ENCODE measurements at places on chromosomes 3 and 15.

- peak within 1 kb of the TSS; percentile 12 for H3K27ac ChIP-seq
- H3K36me3 ChIP-seq = peaks cover 4% of the 10 kb centered on the region
- peaks cover 8% of the 10 kb centered on the region for H3K27me3 ChIP-seq
- peak within 1 kb of the TSS; percentile 93 for H3K4me3 ChIP-seq
- peaks cover 7% of the 10 kb centered on the region for H3K4me1 ChIP-seq
These were observed at the start of gene DOCK3 for GRCh38 chr3:50674349-50675178. TSS of gene DOCK3 (plus strand) at chr3:50674927. CDS start at chr3:50675264, 337 bp downstream.

- no peak overlapping the region for H3K4me3 ChIP-seq
- no peaks in the 10 kb centered on the region for H3K36me3 ChIP-seq
- H3K27ac ChIP-seq = no peak overlapping the region
- H3K4me1 ChIP-seq = peaks cover 5% of the 10 kb centered on the region
These were observed 36.4 kb downstream of the FAM3D start for GRCh38 chr3:58630076-58630709.

DNA sequence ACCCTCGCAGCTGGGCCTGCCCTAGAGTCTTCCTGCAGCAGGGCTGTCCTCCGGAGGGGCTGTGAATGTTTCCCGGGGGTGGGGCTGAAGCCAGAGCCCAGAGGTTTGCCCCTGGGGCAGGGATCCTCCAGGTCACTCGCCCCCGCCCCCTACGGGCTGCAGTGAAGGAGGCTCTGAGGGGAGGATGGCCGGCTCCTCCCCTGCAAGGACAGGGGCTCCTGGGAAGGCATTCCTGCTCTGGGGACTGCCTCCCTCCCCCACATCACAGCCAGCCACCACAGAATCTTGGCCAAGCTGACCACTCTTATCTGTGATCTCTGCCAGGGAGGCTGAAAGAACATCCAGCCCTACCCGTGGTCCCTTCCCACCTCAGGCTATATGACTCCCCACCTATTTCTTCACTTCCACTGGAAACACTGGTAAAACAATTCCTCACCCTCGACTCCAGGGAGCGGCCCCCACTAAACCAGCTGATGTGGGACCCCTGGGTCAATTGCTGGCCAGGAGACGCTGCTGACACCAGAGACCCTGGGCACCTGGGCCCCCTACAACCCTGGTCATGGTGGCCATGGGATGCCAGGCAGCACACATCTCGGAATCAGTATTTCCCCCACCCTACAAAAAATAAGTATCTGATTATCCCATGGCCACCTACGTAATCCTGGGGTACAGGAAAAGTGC, 66.0 kb downstream of the HMCES start:
- H3K27me3 ChIP-seq = peaks cover 7% of the 10 kb centered on the region
- no peak overlapping the region for H3K4me3 ChIP-seq
- H3K27ac ChIP-seq = no peak overlapping the region
- peaks cover 10% of the 10 kb centered on the region for H3K4me1 ChIP-seq
- peak; percentile 29 for DNase-seq

DNA sequence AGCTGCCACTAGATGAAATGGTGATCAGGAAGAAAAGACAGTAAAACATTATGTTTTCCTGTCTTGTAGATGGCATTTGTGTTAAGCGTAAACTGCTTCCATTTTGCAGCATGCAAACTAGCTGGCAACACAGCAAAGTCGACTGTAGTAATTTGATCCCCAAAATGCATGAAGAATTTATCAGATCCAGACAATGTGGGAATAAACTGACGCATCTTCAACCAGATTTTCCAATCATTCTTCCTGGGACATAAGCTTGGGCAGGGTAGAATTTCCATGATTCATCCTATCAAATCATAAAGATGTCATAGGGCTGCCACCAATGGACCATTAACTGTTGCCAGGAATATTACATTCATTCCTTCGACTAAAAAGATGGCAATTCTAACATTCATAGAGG, 260.3 kb downstream of the ERC2 start:
- no peaks in the 10 kb centered on the region for H3K4me1 ChIP-seq
- no peaks in the 10 kb centered on the region for H3K27me3 ChIP-seq
- peaks cover 11% of the 10 kb centered on the region for H3K36me3 ChIP-seq
- no peak for DNase-seq

DNA sequence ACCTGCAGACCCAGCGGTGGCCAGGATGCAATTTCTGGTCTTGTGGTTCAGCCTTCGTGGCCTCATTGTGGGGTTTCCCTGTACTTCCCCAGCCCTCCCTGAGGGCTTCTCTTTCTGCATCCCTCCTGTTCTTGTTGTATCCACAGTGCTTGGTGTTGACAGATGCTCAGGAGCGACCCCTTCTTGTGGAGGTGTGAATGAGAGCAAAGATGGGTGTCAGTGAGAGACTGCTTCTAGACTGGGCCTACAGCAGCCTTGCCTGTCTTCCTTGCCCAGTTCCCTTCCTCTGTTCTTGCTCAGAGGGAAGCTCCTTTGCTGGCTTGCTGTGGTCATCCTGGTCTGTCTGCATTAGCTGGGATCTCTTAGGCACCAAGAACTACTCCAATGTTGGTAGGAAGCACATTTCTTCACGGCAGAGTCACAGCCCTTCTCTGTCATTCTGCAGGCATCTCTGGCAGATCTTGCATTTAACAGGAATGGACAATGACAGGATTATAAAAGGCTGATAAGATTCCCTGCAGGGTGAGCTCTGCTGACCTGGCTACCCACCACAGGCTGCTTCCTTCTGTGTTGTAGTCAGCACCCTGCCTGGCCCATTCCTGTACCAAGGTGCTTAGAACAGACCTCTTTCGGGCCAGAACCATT, 317.8 kb upstream of the C2CD4B start:
- no peak overlapping the region for H3K4me3 ChIP-seq
- peak; percentile 27 for DNase-seq
- peaks cover 3% of the 10 kb centered on the region for H3K27me3 ChIP-seq
- peaks cover 8% of the 10 kb centered on the region for H3K36me3 ChIP-seq

DNA sequence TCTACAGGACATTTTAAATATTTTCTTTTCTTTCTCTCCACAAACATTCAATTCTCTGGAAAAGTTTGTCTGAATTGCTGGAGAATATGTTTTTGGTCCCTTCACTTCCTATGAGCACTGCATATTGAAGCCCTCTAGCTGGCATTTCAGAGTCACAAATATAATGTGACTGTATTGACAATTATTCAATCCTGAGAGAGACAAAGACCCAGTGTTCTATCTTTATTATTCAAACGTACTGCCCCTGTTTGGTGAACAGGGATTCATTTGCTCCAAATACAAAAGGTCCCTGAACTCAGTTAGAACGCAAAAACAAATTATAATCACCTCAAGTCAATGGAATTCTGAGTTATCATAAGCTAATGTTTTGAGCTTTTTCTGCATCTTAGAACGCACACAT, 173.1 kb upstream of the CDIN1 start:
- H3K27me3 ChIP-seq = peaks cover 1% of the 10 kb centered on the region
- no peak overlapping the region for H3K27ac ChIP-seq
- no peak overlapping the region for H3K4me3 ChIP-seq
- no peak for DNase-seq

- H3K4me3 ChIP-seq = peak overlapping the region; percentile 78
- peaks cover 2% of the 10 kb centered on the region for H3K27me3 ChIP-seq
- H3K36me3 ChIP-seq = peaks cover 5% of the 10 kb centered on the region
- DNase-seq = peak; percentile 76
- peak overlapping the region; percentile 22 for H3K27ac ChIP-seq
These were observed 33.9 kb downstream of the GRK7 start for GRCh38 chr3:141796889-141797781.

GRCh38 chr3:64380546-64380945, 155.3 kb upstream of the PRICKLE2 start:
- H3K36me3 ChIP-seq = peaks cover 8% of the 10 kb centered on the region
- peaks cover 1% of the 10 kb centered on the region for H3K27me3 ChIP-seq

- no peak overlapping the region for H3K4me3 ChIP-seq
- H3K36me3 ChIP-seq = no peaks in the 10 kb centered on the region
- peaks cover 19% of the 10 kb centered on the region for H3K4me1 ChIP-seq
These were observed 170.3 kb downstream of the CHDH start for GRCh38 chr3:53675942-53676341.

DNA sequence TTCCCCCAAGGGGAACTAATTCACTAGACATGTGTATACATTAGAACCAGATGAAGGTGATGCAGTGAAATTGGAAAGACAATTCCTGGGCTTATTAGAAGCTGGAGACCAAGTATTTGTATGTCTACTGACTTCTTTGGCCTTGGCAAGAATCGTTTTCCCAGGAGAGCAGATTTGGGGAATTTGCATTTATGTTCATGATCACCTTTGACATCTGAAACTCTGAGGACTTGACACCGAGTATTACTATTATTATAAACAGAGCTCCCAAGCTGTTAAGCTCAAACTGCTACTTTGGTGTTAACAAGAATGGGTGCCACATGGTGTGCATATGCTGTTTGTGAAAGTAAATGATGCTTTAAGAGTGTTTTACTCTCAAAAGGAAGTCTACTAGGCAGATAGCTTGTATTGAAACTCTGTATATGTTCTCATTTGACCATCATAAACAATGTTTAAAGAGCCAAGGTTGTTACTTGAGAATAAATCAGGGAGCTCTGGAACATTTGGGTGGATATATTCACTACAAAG, 519.8 kb upstream of the GOLIM4 start:
- H3K27ac ChIP-seq = peak overlapping the region; percentile 81
- no peaks in the 10 kb centered on the region for H3K36me3 ChIP-seq
- peak overlapping the region; percentile 40 for H3K4me3 ChIP-seq
- DNase-seq = no peak
- peaks cover 2% of the 10 kb centered on the region for H3K27me3 ChIP-seq
- H3K4me1 ChIP-seq = peaks cover 54% of the 10 kb centered on the region

DNA sequence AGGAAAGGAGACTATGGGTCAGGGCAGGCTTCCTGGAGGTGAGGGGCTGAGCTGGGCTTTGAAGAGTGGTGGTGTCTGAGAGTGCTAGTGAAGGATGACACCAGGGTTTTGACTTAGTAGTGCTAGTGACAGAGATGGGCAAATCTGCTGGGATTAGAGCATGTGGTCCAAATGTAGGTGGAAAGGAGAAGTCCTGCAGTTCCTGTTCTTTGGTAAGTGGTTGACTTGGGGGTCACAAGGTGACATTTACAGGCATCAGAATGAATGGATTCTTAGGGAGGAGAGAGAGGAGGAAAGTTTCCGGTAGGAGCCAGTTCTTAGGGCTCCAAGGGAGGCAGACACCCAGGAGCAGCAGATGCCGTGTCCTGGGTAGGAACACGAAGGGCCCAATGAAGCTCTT, 796 bp upstream of the DOCK3 start:
- peak overlapping the region; percentile 10 for H3K27ac ChIP-seq
- peak overlapping the region; percentile 81 for H3K4me3 ChIP-seq
- H3K36me3 ChIP-seq = peaks cover 4% of the 10 kb centered on the region
- H3K4me1 ChIP-seq = peaks cover 7% of the 10 kb centered on the region
- DNase-seq = no peak

DNA sequence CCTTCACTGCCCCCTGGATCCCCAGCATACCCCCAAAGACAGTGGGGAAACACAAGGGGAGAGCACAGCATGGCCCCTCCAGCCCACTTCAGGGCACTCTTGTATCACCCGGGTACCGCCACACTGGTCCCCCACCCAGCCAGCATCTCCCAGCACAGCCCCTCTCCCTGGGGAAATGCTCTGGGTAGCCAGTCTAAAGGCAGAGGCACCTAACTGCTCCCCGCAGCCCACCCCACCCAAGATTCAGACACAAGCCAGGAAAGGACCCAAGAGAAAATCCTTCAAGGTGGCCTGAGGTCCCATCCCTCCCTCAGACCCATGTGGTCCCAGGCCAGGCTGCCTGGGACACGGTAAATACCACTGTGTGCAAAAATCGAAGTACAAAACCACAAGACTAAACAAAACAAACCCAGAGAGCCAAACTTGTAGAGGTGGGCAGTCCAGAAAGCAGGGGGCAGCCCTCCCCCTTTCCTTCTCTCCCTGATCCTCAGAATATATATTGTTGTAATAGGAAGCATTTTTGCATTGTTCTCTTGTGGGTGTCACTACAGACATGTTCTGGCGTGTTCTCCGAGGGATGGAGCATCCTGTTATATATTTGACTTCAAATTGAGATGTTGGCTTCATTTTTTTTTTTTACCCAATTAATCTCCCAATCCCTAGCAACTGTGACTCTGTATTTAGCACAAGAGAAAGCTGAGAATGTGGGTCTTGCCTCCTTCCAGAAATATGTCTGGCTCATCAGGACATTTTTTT, 51.7 kb downstream of the GRIP2 start:
- no peak overlapping the region for H3K4me3 ChIP-seq
- H3K27ac ChIP-seq = no peak overlapping the region
- no peak for DNase-seq

Measured in glutamatergic neuron (in vitro differentiated cells).